ENCODE measurements at places on chromosomes 3 and 15. TPM values are rescaled to one million over a fixed set of nuclear protein-coding genes. Genes with fewer than 3 reads are reported as not detected.

The ZKSCAN7 gene
- total RNA-seq = 7.1 TPM

The SPG11 gene
- 73.1 TPM for total RNA-seq

The KBTBD13 gene
- total RNA-seq = not detected

The P2RY13 gene
- total RNA-seq = not detected

The CCR3 gene
- total RNA-seq = not detected

Measured in melanocyte of skin (primary cell).